SJSA1 (cell line): ENCODE measurements at places on chromosomes 3 and 15. TPM values are rescaled to one million over a fixed set of nuclear protein-coding genes. Genes with fewer than 3 reads are reported as not detected.

Gene SPTBN5
- total RNA-seq, result 0.34 and 0.75 TPM in 2 replicates

Gene IL17RB
- not detected in 2 replicates for total RNA-seq

Gene NR1I2
- total RNA-seq, result 0.08 TPM in 1 of 2 replicates, not detected in the other

Gene SOX2
- total RNA-seq, result 25.6 and 26.8 TPM in 2 replicates

Gene CYP1A2
- total RNA-seq, result not detected in 2 replicates

Gene PTX3
- 8.1 and 10.5 TPM in 2 replicates for total RNA-seq

Gene WDR53
- total RNA-seq, result 9.3 and 12.7 TPM in 2 replicates

Gene SCAANT1
- not detected in 2 replicates for total RNA-seq
